Occipital lobe (tissue), 3 donors: ENCODE measurements at places on chromosomes 3 and 15.

GRCh38 chr3:153437666-153438065 lies 275.6 kb downstream of the RAP2B start:
- DNase-seq: no peak

- DNase-seq: no peak
These were observed 151.3 kb upstream of the NR2E3 start for GRCh38 chr15:71658827-71659729.

DNA sequence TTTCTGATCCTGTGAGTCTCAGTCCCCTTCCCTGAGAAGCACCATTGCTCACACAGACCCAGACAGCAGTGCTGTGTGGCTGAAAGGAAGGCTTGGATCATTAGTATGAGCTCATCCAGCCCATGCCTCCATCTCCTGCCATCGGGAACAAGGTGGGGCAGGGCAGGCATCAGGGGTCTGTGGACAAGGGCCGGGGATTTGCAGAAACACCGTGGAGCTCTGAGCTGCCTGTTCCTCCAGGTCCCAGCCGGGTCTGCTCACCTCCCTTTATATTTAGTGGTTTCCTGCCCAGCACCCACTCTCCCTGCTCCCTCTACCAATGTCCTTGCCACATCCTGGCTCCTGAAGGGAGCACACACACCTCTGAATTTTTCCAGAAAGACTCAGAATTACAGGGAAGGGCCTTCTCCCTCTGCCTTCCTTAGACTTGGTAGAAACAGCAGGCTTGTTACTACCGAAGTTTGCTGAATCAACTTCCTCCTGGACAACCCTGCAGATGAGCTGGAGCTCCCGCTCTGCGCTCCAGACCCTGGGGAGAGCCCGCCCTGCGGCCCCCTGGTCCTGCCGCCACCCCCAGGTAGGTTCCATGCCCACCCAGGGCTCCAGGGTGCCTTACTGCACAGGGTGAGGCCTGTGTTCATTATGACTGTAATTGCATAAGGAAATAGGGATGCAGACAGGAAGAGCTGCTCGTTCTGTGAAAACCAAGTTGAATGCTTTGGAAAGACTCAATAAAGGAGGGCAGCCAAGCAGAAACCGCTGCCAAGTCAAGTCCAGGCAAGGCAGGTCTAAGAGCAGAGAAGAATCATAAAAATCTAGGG lies 128.1 kb downstream of the NSMCE3 start:
- no peak for DNase-seq

DNA sequence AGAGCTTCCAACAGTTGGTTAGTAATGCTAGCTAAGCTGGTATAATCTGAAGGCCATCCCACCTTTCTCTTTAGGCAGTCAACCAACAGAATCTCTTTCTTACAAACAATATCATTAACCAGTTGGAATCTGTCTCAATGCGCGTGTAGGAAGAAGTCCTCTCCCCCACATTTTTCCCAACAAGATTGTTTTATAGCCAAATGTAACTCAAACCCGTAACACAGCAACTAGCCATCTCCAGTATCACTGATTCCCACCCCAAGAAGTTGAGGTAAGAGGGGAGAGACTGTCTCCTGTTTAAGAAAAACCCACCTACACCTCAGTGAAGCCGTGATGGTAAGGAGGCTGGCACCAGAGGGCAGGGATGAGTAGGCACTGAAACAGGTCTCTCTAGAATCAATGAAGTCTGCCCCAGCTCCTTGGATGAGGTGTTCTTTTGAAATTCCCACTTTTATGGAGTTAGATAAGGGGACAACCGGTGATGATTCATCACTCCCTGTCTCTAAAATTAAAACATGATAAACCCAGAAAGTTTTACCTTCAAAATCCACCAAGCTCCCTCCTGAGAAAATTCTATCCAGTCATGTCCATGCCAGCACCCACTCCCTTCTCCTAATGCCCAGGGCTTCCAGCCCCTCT lies 30.9 kb downstream of the CDC25A start:
- no peak for DNase-seq

- DNase-seq: no peak
These were observed 3.4 kb downstream of the CLK3 start for GRCh38 chr15:74618841-74619596.

GRCh38 chr3:124033360-124034015 lies 41.6 kb upstream of the ROPN1 start:
- no peak for DNase-seq

DNA sequence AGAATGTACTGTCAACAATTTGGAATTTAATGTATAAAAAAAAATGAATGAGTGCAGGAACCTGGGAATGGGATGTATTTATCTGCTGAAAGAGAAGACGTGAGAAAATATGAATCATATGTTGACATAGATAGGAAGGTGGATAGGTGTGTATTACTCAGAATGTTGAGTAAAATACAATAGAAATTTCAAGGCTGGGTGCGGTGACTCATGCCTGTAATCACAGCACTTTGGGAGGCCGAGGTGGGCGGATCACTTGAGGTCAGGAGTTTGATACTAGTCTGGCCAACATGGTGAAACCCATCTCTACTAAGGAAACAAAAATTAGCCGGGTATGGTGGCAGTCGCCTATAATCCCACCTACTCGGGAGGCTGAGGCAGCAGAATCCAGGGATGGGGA lies 202.8 kb downstream of the CADM2 start:
- no peak for DNase-seq

DNA sequence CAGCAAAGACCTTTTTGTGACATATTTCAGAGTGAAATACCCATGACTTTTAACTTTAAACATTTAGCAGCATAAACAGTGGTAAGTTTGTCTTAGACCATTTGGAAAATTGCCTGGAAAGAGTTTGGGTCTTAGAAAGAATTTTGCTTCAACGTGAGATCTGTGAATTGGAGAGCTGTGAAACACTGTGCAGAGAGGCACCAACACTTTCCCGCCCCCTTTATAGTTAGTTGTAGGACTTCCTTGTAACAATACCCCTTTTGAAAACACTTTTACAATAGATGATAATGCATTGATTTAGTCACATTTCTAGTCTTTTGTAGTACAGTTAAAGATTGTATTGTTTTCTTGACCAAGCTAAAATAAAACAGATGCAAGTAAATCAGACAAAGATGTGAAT lies 43.5 kb upstream of the MBNL1 start:
- no peak for DNase-seq

GRCh38 chr3:39113291-39113690 lies 5.8 kb downstream of the TTC21A start:
- DNase-seq: no peak

- DNase-seq: no peak
These were observed at the start of gene TNFAIP8L3 for GRCh38 chr15:51094606-51095569. TSS of gene TNFAIP8L3 (minus strand) at chr15:51094906. CDS start at chr15:51094595, 311 bp downstream.

DNA sequence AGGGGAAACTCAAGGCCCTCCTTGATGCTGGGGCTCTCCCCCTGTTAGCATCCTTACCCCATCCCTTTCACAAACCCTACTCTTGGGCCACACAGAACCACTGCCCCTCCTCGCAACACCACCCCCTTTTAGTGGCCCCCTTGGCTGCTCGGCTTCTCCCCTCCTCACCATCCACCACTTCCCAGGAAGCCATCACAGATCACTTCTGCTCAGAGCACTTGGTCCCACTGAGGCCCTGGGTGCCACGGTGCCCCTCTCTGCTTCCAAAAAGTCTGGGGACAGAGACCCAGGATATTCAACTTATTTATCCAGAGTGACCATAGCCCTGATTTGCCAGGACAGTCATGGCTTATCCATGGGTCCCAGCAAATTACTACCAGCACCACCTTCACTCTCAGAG lies 2.4 kb downstream of the RHCG start:
- DNase-seq: no peak

DNA sequence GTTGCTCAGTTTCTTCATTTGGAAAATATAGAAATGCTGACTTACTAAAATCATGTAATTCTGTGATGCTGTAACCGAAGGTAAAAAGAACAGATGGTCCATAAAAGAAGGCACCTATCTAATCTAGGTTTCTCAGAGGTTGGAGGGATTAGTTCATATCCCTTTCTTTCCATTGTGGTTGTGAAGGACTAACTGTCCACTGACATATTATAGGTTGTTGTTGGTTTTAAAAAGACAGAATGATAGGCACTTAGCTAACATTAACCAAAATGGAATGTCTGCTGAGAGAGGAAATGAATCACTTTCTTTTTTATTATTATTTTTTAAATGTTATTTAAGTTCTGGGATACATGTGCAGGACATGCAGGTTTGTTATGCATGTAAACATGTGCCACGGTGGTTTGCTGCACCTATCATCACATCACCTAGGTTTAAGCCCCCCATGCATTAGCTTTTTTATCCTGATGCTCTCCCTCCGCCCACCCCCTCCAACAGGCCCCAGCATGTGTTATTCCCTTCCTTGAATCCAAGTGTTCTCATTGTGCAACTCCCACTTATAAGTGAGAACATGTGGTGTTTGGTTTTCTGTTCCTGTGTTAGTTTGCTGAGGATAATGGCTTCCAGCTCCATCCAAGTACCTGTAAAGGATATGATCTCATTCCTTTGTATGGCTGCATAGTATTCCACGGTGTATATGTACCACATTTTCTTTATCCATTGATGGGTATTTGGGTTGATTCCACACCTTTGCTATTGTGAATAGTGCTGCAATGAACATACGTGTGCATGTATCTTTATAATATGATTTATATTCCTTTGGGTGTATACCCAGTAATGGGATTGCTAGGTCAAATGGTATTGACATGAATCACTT lies 45.8 kb downstream of the ALDH1A2 start:
- DNase-seq: no peak

DNA sequence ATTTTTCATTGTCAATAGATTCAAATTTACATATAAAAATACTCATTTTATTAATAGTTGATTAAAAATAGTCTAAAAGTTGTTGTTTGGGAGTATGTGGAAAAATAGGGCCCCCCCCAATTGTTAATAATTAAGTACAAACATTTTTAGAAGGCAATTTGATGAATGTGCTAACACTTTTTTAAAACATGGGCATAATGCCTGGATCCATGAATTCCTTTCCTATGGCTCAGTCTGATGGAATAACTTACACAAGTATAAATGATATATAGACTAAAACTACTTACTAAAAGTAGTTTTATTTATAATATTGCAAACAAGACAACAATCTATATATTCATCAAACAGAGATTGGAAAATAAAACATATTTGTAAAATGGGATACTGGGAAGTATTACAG lies 247.2 kb upstream of the LRRN1 start:
- DNase-seq: no peak

GRCh38 chr3:54882129-54882833 lies 45.6 kb downstream of the LRTM1 start:
- no peak for DNase-seq

- no peak for DNase-seq
These were observed 1.9 kb downstream of the FSD2 start for GRCh38 chr15:82803793-82804574.

- no peak for DNase-seq
These were observed 140.8 kb downstream of the NR2E3 start for GRCh38 chr15:71951134-71951533.

- DNase-seq: no peak
These were observed 11.9 kb downstream of the CPOX start for GRCh38 chr3:98581474-98581873.

GRCh38 chr3:113983544-113983943 lies 35.7 kb downstream of the ZDHHC23 start:
- no peak for DNase-seq

GRCh38 chr3:171228240-171228639 lies 201.7 kb upstream of the SLC2A2 start:
- DNase-seq: no peak
